ENCODE measurements at places on chromosomes 12 and 14.

GRCh38 chr12:45986641-45987339 lies 3.6 kb downstream of the SCAF11 start:
- DNase-seq, result no peak

DNA sequence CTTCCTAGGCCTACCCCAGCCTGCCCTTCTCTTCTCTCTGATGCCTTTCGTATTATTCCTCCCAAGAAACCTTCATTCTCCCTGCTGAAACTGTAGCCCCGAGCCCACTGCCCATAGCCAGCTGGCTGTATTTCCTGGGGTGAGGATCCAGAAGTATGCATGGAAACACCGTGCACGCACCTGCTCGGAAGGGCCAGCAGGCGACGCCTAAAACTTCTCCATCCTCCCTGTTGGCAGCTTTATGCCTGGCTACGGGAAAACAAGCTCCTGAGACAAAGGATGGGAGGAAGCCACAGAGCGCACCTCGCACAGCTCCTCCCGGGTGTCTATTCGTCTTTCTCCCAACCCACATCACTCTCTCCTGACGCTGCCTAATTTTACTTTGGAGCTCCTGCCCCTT lies 69.0 kb upstream of the CAPRIN2 start:
- DNase-seq, result no peak

DNA sequence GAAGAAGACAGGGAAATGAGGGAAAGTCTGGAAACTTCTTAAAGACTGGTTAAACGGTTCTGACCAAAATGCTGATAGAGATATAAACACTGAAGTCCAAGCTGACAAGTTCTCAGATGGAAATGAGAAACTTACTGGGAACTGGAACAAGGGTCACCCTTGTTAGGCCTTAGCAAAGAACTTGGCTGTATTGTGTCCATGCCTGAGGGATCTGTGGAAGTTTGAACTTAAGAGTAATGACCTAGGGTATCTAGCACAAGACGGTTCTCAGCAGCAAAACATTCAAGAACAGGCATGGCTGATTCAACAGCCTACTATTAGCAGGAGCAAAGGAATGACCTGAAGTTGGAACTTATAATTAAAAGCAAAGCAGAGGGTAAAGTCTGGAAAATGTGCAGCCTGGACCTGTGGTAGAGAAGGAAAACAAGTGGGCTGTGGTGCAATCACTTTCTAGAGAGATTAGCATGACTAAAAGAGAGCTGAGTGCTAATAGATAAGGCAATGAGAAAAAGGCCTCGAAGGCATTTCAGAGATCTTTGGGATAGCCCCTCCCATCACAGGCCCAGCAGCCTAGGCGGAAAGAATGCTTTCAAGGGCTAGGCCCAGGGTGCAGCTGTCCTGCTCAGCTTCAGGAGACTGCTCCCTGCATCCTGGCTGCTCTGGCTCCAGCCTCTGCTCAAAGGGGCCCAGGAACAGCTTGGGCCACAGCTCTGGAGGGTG lies 60.3 kb downstream of the ATP2B1 start:
- no peak for DNase-seq

DNA sequence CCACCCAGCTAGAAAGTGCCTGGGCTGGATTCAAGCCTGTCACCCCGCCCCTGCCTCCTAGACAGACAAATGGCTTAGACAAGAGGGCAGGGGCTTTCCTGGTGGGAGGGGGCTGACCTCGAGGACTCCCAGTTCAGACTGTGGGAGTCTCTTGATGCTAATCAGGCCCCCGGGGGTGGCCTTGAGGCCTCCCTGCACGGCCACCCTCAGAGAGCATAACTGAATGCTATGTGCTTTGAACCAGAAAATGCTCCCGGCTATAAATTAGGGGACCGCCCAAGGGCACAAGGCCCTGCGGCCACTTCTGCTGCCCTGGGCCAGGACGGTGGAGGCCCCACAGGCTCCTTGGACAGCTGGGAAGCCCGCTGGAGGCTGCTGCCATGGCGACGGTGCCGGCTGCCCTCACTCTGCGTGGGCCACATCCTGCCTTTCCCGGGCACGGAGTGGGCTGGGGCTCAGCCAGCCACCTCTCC lies 111.0 kb upstream of the NCOR2 start:
- DNase-seq, result no peak

DNA sequence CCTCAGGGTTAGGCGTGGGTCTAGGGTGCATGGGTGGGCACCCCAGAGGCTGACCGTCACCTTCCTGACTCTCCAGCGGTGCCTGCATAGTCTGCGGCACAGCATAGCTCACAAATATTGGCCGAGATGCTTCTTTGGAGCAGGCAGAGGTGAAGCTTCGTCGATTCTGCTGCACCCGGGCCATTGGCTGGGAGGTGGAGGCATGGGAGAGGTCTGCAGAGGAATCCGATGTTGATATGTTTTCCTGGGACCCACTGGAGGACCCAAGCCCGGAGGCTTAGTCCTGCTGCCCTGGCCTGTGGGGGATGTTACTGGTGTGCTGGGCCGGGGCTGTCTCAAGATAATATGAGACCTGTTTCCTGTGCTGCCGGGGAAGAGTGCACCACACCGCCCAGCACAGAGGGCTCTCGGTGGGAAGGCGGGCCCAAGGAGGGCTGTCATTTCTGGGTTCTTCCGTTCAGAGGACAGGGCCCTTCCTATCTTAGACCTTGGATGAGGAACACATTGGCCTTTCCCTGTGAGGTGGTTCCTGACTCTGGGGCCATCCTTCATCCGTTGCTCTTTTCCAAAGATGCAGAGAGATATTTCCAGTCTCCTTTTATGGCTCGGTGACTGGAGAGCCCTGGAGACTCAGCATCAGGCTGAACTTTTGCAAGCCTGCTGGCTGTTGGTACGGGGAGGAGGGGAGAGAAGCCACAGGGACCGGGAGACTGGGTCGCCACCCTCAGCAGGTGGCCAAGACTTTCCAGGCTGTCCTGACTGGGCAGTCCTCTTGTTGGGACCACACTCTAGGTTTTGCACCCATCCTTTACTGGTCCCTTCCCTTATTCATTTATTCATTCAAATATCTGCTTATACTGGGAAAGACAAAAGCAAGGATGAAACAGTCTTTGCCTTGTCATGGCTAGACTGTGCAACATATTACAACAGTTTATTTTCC lies 143.5 kb downstream of the TSPAN9 start:
- DNase-seq, result no peak

- peak; percentile 46 for DNase-seq
These were observed 25.6 kb downstream of the CALCOCO1 start for GRCh38 chr12:53701518-53702264.

DNA sequence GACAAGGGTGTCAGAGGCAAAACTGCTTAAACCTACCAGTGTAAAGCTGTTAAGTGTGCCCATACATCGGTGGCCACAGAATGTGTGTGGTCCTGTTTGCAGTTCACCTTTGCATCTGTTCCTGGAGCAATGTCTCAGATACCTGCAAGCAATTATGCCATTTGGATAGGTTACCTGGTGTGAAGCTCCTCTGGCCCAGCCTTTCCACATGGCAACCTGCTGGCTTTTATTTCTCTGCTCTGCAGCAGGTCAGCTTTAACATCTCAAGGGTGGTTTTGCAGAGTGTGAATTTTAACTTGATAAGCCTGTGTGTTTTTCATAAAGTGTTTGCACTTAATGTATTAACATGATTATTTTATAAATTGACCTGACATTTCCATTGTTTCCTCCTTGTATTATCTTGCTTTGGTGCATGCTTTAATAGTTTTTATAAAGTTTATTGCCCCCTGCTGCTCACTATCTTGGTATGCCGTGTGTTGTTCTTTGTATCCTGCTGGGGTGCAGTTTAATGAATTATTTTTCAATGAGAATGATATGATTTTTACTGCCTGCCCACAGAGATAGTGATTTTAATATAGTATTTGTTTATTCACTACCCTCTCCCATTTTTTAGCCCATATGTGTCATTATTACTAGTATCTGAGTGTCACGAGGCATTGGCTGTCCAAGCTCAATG lies 403.8 kb downstream of the NPAS3 start:
- no peak for DNase-seq

Measured in NCI-H345 (cell line).